Fibroblast of mammary gland (primary cell): ENCODE measurements at places on chromosomes 5 and 9.

DNA sequence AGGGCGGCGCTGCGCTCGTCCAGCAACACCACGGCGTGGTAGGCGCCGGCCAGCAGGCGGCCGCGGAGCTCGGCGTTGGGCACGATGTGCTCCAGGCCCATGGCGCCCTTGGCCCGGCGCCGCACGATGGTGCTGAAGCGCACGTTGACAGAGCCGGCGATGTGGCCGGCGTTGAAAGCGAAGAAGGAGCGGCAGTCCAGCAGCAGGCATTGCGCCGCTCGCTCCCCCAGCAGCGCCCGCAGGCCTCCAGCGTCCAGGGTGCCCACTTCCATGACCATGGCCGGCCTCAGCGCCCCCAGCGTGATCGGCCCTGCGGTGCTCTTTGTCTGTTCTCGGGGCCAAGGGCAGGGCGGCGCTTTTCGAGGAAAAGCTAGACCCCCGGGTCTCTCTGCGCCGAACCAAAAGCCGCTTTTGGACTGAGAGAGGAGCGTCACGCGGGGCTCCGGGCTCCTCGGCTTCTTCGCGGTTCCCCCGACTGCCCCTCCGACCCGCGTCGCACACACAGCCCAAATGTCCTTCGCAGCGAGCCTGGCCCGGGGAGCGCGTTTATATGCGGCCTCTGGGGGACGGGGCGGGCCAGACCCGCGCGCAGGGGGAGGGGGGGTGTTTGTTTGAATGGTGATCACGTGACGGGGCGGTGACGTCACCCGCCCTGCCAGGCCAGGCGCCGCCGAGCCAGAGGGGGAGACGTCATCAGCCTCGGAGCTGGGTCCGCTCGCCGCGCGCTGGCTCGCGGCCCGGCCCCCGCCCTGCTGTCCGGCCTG lies at the start of gene DUSP1:
TSS of gene DUSP1 (minus strand) at position 521 of the 764 bp plus-strand sequence. CDS start at position 278, 243 bp downstream.
- peak; percentile 96 for DNase-seq

GRCh38 chr9:133576031-133576874 lies 32.9 kb downstream of the FAM163B start:
- no peak for DNase-seq

DNA sequence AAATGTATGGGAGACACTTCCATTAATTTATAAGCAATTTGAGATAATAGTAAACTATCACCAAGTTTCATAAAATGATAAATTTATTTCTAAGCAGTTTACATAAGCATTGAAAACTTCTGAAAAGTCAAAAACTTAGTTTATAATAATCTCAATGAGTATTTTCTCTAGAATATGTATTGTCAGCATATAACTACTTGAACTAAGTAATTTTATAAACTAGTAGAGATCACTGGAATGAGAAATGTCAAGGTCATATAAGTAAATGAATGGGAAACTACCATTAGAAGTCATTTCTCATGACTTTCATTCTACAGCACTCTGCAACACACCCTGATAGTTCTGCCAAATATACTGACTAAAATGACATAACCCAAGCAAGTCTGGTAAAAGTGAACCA lies 3.4 kb downstream of the TBCA start:
- no peak for DNase-seq

GRCh38 chr5:67966712-67967111 lies 248.8 kb upstream of the PIK3R1 start:
- DNase-seq, result no peak

DNA sequence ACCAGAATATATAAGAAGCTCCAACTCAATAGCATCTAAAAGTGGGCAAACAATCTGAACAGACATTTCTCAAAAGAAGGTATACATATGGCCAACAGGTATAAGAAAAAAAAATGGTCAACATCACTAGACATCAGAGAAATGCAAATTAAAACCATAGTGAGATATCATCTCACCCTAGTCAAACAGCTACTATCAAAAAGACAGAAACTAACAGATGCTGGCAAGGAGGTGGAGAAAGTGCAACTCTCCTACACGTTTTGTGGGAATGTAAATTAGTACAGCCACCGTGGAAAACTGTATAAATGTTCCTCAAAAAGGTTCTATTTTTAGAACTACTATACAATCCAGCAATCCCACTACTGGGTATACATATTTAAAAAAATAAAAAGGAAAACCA lies 199.9 kb upstream of the SMC2 start:
- no peak for DNase-seq

DNA sequence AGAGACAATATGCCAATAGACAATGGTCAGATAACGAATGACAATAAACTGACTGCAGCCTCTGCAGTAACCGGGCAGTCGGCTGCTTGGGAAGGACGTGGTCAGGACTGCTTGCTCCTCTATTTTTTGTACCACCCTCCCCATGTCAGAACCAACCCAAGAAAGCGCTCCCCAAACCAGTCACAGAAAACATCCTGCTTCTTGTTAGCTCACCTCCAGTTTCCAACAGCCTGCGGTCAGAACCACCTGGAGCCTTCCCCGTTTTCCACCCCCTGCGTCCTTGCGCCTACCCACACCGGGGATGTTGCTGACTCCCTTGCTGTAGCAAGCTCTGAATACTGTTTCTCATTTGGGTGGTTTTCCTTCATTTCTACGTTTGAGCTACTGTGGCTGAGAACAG lies 1.7 kb upstream of the MRNIP start:
- DNase-seq, result no peak

DNA sequence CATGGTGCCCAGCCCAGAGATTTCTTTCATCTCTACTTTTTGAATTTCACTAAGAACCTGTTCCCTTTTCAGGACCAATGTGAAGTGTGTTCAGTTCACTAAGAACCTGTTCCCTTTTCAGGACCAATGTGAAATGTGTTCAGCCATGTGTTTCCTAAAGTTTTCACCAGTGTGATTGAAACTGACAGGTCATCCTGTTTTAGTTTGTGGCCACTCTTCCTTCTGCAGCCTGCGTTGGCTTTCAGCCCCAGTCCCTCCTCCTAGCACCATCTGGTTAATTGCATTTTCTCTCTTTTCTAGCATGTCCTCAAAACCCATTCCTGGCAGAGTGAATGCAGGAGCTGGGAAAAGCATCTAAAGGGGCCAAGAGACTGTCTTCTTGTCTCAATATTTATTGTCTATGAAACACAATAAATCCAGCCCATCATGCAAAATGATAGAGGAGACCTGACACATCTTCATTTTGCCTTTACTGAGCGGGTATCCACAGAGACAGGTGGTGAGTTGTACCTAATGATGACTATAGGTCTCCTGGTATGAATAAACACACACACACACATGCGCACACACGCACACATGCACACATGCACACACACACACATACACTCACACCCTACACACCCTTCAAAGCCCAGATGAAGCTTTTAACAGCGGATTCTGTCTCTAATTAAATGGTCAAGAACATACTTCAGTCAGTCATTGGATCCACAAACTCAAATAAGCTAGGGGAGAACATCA lies 6.1 kb upstream of the PANK3 start:
- no peak for DNase-seq

GRCh38 chr5:143404416-143405062 lies 1.1 kb upstream of the NR3C1 start:
- DNase-seq, result peak; percentile 94

DNA sequence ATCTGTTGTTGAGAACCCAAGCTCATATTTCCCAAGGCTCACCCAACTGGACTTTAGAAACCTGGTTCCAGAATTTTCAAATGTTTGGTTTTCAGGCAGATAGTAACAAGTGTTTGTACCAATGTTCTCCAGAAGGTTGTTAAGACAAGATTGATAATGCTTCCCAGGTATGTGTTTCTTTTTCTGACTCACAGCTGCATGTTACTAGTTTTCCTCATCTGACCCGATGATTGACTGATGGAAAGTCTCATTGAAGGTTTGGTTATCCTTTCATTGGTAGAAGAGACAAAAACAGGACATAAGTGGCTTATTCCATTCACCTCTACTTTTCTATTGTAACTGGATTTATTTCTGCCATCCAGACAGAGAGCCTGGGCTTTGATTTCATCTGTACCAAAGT lies 10.4 kb downstream of the BASP1 start:
- DNase-seq, result no peak

DNA sequence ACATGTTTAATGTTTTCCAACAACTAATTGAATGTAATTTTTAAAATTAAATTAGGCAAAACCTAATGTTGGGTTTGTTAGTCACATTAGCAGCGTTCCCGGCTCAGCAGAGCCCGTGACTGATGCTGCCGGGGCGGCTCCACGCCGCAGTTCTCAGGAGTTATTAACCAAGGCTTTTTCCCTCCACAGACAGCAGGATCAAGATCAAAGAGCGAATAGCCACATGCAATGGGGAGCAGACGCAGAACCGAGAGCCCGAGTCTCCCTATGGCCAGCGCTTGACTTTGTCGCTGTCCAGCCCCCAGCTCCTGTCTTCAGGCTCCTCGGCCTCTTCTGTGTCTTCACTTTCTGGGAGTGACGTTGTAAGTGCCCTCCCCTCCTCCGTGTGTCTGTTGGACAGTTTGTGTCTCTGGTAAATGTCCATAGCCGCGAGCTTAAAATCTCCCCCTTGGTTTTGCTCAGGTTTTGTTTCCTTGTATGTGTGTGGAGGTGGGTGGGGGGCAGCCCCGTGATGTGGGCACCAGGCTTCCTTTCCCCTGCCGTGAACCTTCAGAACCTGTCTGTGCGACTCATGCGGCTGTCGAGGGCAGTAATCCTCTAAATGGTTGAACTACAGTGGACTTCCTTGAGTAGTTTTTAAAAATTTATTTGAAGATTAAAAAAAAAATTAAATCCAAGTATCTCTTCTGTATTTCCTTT lies 37.1 kb downstream of the TENT4A start:
- DNase-seq, result no peak

DNA sequence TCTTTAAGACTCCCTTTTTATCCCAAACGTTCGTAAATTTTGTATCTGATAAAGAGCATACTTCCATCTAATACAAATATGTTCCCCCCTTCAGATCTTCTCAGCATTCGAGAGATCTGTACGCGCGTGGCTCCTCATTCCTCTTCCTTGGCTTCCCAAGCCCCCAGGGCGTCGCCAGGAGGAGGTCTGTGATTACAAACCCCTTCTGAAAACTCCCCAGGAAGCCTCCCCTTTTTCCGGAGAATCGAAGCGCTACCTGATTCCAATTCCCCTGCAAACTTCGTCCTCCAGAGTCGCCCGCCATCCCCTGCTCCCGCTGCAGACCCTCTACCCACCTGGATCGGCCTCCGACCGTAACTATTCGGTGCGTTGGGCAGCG lies 19.9 kb downstream of the CDKN2A start:
- no peak for DNase-seq

DNA sequence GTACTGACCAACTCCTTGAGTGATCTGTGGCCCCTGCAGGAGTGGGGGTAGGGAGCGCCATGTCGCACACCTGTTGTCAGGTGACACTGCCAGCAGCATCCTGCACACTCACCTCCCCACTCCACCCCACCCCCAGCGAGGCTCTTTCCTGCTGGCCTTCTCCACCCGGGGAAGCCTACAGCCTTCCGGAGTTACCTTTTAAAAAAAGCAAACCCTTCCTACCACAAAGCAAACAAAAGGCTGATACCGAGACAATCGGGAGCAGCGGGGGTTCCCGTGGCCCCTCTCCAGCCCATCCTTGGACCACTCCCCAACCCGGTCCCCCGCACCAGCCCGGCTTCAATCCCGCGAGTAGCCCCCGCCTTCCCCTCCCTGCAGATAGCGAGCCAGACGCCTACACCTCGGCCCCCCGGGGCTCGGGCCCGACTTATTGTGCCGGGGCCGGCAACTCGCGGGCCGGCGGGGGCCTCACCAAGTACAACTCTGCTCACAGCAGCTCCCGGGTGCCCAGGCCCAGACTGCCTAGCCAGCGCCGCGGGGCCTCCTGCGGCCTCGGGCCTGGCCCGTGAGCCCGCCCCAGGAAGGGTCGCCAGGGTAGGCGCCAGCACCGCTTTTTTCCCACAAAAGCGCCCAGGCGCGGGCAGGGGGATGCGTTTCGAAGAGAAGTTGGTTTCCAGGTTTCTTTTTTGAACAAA lies 724 bp downstream of the MACROH2A1 start:
- DNase-seq, result no peak

DNA sequence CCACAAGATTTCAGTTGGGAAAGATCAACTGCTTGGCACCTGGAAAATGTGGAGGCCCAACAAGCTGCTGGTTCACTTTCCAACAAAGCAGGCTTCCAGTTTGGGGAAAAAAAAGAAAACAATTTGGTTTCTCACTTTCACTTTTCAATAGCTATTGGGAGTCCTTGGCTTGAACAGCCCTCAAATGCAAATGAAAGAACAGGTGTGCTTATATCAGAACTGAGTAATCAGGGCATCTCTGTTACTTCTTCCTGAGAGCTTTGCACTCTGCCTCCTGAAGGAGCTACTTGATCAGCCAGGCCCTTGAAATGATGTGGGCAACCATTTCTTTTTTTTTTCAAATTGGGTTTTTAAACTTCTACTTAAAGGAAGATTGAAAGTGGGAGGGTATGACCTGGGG lies 73.5 kb downstream of the MFAP3 start:
- DNase-seq, result no peak

GRCh38 chr5:380701-381309 lies 59.3 kb downstream of the AHRR start:
- DNase-seq, result peak; percentile 58

DNA sequence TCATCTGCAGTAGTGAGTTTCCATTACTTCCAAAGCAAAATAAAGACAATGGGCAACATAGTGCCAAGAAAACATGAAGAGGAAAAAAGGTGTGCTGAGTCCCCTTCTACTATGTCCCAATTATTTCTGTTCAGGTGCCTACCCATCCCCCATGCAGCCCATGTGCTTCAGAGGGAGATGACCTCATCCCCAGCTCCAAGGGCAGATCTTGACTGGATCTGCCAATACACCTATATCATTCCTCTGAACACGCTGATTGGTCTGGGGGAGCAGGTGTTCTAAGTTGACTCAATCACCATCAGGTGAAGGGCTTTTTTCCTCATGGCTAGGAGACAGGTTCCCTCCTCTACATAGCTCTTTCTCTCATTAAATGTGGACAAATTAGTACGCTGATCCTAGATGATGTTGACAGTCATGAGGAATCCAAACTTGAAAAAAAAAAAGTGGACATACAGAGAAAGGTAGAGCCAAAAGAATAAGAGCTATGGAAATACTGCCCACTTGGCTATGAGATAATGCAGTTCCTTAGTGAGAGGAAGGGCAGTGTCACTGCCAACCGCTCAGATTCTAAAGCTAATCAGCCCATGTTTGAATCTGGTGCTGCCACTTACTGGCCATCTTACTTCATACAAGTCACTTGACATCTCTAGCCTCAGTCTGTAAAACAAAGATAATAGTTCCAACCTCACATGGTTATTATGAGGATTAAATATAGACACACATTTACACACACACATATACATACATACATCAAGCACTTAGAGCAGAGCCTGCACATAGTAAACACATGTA lies 23.1 kb downstream of the PRELID2 start:
- DNase-seq, result peak; percentile 53

DNA sequence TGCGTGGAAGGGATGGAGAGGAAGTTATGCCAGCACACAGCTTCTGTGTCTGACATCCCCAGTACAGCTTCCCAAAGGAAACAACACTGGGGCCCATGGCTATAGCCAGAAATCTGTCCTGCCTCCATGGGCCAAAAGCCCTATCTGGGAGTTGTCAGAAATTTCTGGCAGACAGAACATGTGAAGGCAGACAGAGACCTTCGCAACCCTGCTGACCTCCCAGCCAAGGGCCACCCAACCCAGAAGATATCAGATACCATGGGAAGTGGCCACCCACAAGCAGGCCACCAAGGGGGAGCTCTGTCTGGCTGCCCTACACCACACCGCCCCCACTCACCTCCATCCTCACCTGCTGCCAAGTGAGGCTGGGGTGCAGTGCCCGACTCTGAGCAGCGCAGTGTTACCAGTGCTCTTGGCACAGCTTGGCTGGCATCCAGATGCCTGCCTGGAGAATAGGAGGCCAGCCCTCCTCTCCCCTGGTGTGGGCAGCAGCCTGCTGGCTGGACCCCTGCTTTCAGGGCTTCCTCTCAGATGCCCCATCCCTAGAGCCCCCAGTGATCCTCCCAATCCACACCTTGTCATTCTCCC lies 61.6 kb upstream of the NEURL1B start:
- no peak for DNase-seq

GRCh38 chr5:109450129-109450877 lies 40.5 kb upstream of the PJA2 start:
- no peak for DNase-seq
